ENCODE measurements at places on chromosomes 6 and 20.

- H3K4me1 ChIP-seq, result no peaks in the 10 kb centered on the region
- no peaks in the 10 kb centered on the region for H3K36me3 ChIP-seq
- no peak overlapping the region for H3K27ac ChIP-seq
- peaks cover 10% of the 10 kb centered on the region for H3K27me3 ChIP-seq
- H3K4me3 ChIP-seq, result no peak overlapping the region
- no peak for DNase-seq
Observed at GRCh38 chr20:57114290-57115005, 152.0 kb downstream of the BMP7 start.

GRCh38 chr6:7132398-7133035 is 24.8 kb downstream of the RREB1 start:
- H3K36me3 ChIP-seq, result no peaks in the 10 kb centered on the region
- H3K27ac ChIP-seq, result peak overlapping the region; percentile 73
- no peak for DNase-seq
- no peaks in the 10 kb centered on the region for H3K27me3 ChIP-seq
- peaks cover 49% of the 10 kb centered on the region for H3K4me1 ChIP-seq

DNA sequence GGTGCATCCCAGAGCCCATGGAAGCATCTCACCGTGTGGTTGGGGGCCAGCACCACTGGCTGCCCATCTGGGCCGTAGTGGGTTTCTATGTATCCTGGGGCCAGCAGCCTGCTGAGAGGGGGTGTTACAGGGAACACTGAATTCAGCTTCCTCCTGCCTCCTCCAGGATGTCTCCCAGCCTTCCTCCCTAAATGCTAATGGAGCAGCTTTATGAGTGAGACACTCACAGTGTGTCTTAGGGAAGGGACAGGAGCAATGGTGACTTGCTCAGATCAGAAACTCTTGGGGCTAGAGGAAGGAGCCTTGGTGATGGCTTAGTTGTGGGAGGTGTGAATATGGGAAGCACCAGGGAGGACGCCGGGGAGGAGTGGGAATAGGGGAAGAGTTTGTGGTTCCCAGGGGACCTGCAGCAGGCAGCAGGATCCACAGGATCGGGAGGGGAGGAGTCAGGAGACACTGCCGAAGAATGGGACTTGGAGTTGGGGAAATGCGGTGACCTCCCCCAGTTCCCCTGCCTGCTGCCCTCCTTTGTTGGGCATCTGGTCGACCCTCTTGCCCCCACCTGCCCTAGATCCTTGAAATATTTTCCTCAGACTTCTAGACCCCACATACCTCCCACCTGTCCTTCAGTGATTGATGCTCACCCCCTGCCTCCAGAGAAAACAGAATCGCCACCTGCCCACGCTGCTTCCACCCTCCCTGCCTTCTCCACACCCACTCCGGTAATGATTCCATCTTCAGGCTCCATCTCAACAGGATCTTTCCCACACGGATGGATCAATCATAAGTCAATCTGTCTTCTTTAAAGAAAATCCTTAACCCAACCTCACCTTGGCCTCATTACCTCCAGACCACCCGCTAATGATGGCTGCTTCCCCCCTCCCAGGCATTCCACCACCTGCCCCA is 6.6 kb downstream of the ADAM33 start:
- H3K27ac ChIP-seq, result no peak overlapping the region
- no peak overlapping the region for H3K4me3 ChIP-seq
- peaks cover 76% of the 10 kb centered on the region for H3K27me3 ChIP-seq
- H3K4me1 ChIP-seq, result peaks cover 11% of the 10 kb centered on the region
- H3K36me3 ChIP-seq, result peaks cover 8% of the 10 kb centered on the region

DNA sequence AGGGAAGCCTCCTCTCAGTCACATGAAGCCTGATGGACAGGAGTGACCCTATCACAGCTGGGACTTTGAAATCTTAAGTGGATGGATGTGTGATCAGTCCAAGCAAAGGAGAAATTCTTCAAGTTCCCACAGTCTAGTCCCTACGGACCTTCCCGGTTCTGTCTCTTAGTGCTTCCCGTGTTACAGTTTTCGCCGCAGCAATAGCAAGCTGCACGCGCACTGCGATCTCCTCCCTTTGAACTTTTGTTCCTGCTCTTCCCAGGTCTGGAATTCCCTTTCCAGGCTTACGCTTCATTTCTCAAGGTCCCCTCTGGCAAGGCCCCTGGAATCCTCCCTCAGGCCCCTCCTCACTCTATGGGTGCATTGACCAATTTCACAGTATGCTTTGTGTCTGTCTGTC is 89.2 kb downstream of the VEGFA start:
- H3K4me3 ChIP-seq, result no peak overlapping the region
- H3K4me1 ChIP-seq, result peaks cover 2% of the 10 kb centered on the region
- no peak overlapping the region for H3K27ac ChIP-seq
- peaks cover 24% of the 10 kb centered on the region for H3K27me3 ChIP-seq
- H3K36me3 ChIP-seq, result no peaks in the 10 kb centered on the region

GRCh38 chr20:51797357-51798025 is 4.8 kb downstream of the SALL4 start:
- no peak overlapping the region for H3K27ac ChIP-seq
- no peak for DNase-seq
- no peak overlapping the region for H3K4me3 ChIP-seq
- peaks cover 67% of the 10 kb centered on the region for H3K27me3 ChIP-seq

- peaks cover 2% of the 10 kb centered on the region for H3K36me3 ChIP-seq
- peaks cover 11% of the 10 kb centered on the region for H3K4me1 ChIP-seq
- no peak overlapping the region for H3K4me3 ChIP-seq
- H3K27me3 ChIP-seq, result no peaks in the 10 kb centered on the region
Observed at GRCh38 chr6:5532941-5533340, 271.6 kb downstream of the FARS2 start.

GRCh38 chr6:170012037-170012330 is 260.6 kb downstream of the ERMARD start:
- no peaks in the 10 kb centered on the region for H3K4me1 ChIP-seq
- H3K27ac ChIP-seq, result no peak overlapping the region
- peaks cover 64% of the 10 kb centered on the region for H3K27me3 ChIP-seq
- H3K4me3 ChIP-seq, result no peak overlapping the region

DNA sequence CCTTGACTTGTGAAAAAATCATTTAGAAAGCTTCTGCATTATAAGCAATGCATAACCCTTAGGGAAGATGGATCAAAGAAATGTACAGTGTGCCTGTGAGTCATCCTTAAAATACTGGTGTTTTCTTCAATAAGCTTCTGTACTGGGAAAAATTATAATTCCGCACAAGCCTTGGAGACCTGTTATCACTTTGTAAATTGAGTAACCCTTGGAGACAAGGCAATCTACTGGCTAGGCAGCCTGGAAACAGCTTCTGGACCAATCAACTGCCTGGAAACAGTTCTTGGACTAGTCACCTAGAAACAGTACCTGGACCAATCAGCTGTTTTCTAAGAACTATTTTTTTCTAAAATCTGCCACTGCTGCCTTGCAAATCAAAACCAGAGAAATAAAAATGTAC is 25.8 kb upstream of the RNGTT start:
- H3K27me3 ChIP-seq, result no peaks in the 10 kb centered on the region
- peaks cover 5% of the 10 kb centered on the region for H3K4me1 ChIP-seq
- H3K27ac ChIP-seq, result no peak overlapping the region
- no peaks in the 10 kb centered on the region for H3K36me3 ChIP-seq
- DNase-seq, result no peak

DNA sequence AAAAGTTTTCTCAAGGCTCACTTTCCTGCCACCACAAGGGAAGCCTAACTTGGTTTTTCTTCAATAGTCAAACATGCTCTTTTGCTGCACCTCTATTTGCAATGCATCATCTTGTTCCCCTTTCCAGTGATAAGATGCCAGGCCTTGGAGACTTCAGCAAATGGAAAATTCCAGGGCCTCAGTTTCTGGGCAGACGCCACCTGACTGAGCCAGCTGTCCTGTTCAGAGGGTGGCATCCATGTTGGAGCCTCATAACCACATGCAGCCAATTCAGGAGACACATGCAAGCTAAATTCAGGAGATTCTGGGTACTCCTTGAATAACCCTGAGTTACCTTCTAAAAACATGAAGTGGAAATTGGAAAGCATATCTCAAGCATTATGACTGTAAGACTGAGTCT is 285.6 kb upstream of the RNF24 start:
- H3K4me3 ChIP-seq, result no peak overlapping the region
- H3K36me3 ChIP-seq, result no peaks in the 10 kb centered on the region
- DNase-seq, result no peak
- H3K4me1 ChIP-seq, result no peaks in the 10 kb centered on the region

DNA sequence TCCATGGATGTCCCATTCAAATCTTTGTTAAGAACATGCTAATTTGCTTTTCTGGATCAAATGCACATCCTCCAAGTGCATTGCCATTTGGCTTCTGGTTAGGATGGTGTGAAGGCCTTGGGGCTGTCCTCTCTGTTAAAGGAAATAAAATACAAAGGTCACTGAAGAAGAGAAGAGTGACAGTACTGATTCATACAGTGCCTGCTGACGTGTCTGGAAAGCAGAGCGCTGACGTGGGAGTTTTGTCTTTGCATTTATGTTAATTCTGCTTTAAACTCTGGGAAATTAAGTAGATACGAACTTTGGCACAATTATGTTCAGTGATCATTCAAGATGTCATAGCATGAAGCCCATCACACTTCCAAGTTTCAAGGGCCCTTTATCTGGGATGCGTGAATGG is 33.2 kb downstream of the SYNDIG1 start:
- DNase-seq, result no peak
- H3K4me3 ChIP-seq, result no peak overlapping the region
- H3K27ac ChIP-seq, result no peak overlapping the region
- peaks cover 37% of the 10 kb centered on the region for H3K27me3 ChIP-seq
- no peaks in the 10 kb centered on the region for H3K36me3 ChIP-seq

DNA sequence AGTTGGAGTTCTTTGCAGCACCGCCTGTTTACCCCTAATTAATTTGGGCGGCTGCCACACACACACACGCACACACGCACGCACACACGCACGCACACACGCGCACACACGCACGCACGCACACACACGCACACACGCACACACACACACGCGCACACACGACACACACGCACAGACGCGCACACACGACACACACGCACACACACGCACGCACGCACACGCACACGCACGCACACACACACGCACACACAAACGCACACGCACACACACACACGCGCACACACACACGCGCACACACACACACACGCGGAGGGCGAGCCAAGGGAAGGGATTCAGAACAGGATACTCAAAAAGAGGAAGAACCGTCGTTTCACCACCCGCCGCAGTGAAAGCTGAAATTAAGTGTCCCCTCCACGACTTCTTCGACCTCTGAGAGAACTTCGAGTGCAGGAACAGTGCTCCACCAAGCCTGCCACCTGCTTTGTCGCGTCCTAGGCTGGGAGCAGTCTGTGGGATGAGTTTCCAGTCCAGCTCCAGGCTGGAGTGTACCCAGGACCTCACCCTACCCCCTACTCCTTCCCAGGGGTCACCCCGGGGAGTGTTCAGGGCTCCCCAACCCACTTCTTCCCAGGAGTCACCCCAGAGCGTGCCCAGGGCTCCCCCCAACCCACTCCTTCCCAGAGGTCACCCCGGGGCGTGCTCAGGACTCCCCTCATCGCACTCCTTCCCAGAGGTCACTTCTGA is 1.1 kb downstream of the RNASET2 start:
- H3K4me3 ChIP-seq, result peak overlapping the region; percentile 96
- H3K4me1 ChIP-seq, result peaks cover 77% of the 10 kb centered on the region
- H3K36me3 ChIP-seq, result peaks cover 4% of the 10 kb centered on the region
- H3K27me3 ChIP-seq, result no peaks in the 10 kb centered on the region
- peak overlapping the region; percentile 100 for H3K27ac ChIP-seq

GRCh38 chr6:168046696-168047095 is 32.3 kb downstream of the FRMD1 start:
- no peak overlapping the region for H3K27ac ChIP-seq
- H3K27me3 ChIP-seq, result no peaks in the 10 kb centered on the region
- no peak overlapping the region for H3K4me3 ChIP-seq
- no peak for DNase-seq

DNA sequence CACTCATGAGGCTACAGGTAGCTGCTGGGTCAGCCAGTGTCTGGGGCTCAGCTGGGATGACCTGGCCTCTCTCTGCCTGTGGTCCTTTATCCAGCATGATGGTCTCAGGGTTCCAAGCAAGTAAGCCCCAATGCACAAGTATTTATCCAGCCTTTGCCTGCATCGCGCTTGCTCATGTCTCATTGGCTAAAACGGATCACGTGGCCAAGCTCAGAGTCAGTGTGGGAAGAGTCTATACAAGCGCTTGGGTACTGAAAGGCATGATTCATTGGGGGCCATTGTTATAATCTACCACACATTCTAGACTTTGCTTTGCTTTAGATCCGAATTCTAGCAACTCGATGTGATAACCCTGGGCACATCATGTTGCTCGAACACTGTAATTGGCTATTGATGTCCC is 48.3 kb downstream of the PPP1R16B start:
- H3K36me3 ChIP-seq, result no peaks in the 10 kb centered on the region
- peak overlapping the region; percentile 72 for H3K27ac ChIP-seq
- H3K27me3 ChIP-seq, result no peaks in the 10 kb centered on the region
- no peak for DNase-seq

GRCh38 chr6:28863604-28864325 is 60.0 kb downstream of the TRIM27 start:
- H3K36me3 ChIP-seq, result no peaks in the 10 kb centered on the region
- H3K27ac ChIP-seq, result peak overlapping the region; percentile 96

GRCh38 chr20:10047427-10047826 is 12.6 kb downstream of the ANKEF1 start:
- no peaks in the 10 kb centered on the region for H3K27me3 ChIP-seq
- no peak overlapping the region for H3K4me3 ChIP-seq
- H3K36me3 ChIP-seq, result peaks cover 3% of the 10 kb centered on the region
- no peak for DNase-seq
- no peak overlapping the region for H3K27ac ChIP-seq

DNA sequence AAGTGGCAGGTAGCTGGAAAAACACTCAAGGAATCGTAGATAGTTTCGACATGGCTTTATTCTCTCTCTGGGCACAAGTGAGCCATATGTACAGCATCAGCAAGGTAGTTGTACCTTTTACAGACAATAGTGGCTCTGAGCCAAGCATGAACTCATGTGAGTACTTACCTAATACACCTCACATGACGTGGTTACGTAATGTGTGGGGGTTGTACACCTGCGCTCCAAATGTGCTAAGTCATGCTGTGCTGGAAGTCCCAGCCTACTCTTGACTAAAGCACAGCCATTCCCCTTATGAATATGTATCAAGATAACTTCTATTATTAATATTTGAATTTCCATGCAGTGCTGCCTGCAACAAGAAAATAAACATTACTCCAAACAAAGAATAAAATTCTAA is 78.8 kb upstream of the HMGN3 start:
- H3K27ac ChIP-seq, result no peak overlapping the region
- peaks cover 14% of the 10 kb centered on the region for H3K27me3 ChIP-seq
- H3K36me3 ChIP-seq, result no peaks in the 10 kb centered on the region
- no peak overlapping the region for H3K4me3 ChIP-seq

- peaks cover 2% of the 10 kb centered on the region for H3K4me1 ChIP-seq
- peaks cover 7% of the 10 kb centered on the region for H3K27me3 ChIP-seq
- H3K27ac ChIP-seq, result peak overlapping the region; percentile 43
- H3K36me3 ChIP-seq, result no peaks in the 10 kb centered on the region
- no peak overlapping the region for H3K4me3 ChIP-seq
- DNase-seq, result no peak
Observed at GRCh38 chr6:33610779-33611732, 10.1 kb upstream of the ITPR3 start.

- H3K27ac ChIP-seq, result no peak overlapping the region
- peaks cover 5% of the 10 kb centered on the region for H3K27me3 ChIP-seq
- DNase-seq, result no peak
- no peak overlapping the region for H3K4me3 ChIP-seq
Observed at GRCh38 chr6:122079916-122080315, 319.5 kb upstream of the HSF2 start.

All from T-helper 17 cell (primary cell).